ENCODE measurements at places on chromosomes 11 and 22. TPM values are rescaled to one million over a fixed set of nuclear protein-coding genes. Genes with fewer than 3 reads are reported as not detected.

DNA sequence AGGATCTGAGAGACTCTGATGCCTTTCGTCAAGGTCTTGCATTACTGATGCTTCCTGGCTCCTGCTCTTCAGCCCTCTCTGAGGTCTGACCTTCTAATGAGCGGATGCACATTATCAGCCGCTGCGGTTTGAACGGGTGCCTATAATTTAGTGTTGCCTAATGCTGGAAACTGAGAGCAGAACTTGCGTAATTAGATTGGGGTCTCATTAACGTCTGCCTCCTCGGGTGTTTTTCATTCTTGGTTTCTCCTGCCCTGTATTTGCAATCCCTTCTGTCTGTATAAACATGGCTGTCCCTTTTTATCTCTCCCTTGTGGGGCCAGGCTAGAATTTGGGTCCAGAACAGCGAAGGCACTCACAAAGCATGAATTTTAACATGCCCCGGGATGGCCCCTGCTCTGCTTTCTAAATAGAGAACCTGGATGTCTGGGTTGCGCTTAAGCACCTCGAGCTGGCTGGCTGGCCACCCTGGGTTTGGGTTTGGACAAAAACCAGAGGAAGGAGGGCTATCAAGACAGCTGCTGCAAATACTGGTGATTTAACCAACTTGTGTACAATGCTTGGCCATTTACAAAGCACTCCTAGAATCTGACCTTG, 118.6 kb downstream of the TIMP3 start:
- peak; percentile 38 for DNase-seq

DNA sequence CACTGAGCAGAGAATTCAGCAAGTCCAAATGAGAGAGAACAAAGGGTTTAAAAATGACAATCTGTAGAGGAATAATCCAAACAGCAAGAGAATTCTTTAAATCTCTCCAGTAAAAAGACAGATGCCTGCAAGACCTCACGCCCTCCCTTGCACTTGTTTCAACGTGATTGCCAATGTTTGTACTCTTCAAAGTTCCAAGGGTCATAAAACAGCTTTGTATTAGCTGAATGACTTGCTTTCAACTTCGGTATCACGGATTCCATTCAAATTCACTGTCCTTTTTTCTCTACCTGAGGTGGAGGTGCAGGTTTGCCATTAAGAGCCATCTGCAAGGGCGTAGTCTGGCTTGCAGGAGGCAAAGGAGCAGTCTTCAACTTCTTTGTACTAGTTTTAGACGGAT, 41.1 kb upstream of the CHRNA10 start:
- no peak for DNase-seq

DNA sequence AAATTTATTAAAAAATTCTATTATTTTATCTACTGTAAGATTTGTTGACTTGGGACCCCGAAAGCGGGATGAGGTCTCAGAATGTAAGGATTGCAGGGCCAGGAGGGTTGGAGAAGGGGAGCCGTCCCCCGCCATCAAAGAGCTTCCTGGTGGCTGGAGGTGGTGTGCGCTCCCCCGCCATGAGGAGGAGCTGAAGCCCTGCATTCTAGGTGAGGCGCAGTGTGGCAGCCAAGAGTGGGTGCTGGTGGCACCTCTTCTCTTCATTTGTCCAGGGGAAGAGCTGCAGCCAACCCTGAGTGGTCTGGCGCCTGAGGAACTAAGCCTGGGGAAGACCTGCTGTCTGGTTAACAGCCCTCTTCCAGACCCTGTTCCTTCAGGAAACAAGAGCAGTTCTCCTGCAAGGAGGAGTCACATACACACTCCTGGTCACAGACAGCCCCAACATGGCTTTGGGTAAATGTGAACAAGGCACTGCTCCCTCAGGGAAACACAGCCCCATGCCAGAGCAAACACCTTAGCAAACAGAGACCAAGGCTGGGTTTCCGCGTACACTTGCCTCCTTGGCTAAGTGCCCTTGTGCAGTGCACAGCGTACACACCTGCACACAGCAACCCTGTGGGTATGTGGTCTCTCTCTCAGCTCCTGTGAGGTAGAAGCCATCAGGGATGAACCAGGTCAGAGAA, 17.3 kb downstream of the RTN4RL2 start:
- peak; percentile 32 for DNase-seq

GRCh38 chr11:73784080-73784634, 3.5 kb upstream of the MRPL48 start:
- DNase-seq = no peak

Gene DLG2
- 5.4 TPM for total RNA-seq
